Brain (organoid and tissue), 16 donors: ENCODE measurements at places on chromosomes 16 and 17.

DNA sequence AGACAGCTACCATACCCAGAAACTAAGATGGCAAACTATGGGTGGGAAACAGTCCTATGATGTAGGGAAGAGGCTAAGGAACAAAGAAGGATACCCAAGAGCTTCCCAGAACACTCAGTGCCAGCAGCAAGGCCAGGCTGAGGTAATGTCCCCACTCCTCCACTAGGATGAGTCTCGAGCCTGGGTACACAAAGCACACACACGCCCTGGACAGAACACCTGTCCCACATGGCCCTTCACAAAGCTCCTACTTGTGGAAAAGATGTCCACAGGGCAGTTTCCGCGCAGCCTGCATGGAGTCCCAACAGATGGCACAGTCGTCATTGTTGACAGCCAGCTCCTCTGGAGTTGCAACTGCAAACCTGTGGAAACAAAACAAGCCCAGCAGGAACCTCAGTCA is 23.9 kb downstream of the AMFR start:
- no peak for DNase-seq

DNA sequence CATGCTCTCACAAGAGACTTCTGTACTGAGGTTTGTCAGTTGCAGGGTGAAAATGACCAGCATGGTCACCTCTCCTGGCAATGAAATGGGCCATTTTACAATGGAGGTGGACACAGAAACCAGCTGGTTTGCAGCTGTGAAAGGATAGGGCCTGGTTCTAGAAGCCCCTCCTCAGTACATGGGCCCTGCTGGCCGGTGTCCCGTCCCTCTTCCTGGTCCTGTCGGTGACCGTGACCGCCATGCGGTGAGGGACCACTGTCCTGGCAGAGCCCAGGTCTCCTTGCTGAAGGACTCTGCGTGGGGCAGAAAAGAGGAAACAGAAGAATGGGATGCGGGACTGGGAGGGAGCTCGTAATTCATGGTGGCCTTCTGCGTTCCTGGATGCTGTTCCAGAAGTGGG is 76.0 kb upstream of the ZNF423 start:
- no peak for DNase-seq

GRCh38 chr16:19926449-19927390 is 42.1 kb upstream of the GPRC5B start:
- DNase-seq: no peak

DNA sequence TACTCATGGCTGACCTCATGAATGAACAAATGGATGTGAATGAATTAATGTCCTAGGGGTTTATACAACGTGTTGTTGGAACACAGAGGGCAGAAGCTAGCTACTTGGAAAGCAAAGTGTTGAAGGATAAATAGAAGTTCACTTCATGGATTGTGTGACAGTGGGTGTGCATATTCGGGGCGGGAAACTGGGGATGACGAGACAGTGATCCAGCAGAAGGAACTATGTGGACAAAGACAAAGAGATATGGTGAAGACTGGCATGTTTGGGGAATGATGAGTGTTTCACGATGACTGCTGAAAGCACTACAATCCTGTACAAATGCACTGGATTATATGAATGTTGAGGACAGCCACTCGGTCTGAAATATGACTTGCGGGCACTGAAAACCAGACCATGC is 250.5 kb upstream of the C16orf82 start:
- no peak for DNase-seq

- no peak for DNase-seq
Observed at GRCh38 chr16:66290431-66290830, 76.1 kb upstream of the CDH5 start.

DNA sequence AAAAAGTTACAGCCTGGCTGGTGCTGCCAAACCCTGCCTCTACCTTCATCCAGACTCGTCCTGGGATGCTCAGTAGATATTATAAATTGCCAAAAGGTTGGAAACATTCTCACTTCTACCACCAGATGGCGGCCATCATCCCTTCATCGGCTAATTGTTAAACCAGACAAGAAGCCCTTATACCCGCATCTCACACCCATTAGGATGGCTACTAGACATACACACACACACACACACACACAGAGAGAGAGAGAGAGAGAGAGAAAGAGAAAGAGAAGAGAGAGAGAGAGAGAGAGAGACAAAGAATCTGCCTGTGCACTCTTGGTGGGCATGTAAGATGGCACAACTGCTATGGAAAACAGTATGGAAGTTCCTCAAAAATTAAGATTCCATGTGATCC is 15.0 kb upstream of the SCIMP start:
- DNase-seq: peak; percentile 82

- no peak for DNase-seq
Observed at GRCh38 chr17:61689610-61690180, 98.7 kb upstream of the NACA2 start.

DNA sequence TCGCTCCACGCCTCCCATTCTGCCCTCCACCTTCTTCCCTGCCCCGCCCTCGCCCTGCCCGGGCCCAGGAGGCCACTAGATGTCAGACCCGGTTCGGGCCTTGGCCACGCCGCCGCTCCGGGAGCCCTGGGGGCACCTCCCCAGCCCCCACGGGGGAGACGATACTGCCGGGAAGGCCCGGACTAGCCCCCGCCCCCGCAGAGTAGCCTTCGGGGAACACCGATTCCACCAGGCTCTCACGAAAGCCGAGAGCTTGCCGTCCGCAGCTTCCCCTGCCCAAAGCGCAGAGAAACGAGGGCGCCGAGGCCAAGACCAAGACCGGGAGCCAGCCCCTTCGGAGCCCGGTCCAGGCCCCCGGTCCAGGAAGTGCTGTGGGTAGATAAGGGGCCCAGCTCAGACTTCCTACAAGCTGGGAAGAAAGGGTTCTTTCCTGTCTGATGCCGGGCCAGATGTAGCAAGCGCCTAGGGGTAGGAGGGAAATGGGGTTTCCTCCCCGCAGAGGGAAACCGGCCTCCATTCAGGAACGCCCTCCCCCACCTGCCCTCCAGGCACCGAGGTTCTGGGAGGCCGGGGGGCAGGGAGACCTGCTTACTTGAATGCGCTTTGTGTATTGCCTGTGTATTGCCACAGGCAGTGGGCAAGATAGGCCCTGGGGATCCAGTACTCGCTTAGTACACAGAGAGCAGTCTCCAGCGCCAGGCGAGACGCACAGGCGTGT is 806 bp upstream of the CYB561 start:
- peak; percentile 54 for DNase-seq

DNA sequence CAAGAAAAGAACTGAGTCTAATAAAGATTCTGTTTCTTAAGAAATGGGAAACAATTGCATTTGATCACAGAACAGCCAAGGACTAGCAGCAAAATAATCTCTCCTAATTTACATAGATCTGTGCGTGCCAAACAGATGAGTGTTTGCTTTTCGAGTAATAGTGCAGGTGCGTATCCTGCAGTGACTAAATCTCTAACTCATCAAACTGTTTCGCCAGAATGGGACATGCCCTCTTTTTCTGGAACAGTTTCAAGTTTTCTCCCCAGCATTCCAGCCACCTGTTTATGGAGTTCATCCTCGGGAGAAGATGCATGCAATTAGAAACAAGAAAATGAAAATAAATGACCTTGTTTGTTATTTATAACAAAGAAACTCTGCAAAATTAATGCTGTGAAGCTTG is 5.7 kb upstream of the TOX3 start:
- peak; percentile 19 for DNase-seq

DNA sequence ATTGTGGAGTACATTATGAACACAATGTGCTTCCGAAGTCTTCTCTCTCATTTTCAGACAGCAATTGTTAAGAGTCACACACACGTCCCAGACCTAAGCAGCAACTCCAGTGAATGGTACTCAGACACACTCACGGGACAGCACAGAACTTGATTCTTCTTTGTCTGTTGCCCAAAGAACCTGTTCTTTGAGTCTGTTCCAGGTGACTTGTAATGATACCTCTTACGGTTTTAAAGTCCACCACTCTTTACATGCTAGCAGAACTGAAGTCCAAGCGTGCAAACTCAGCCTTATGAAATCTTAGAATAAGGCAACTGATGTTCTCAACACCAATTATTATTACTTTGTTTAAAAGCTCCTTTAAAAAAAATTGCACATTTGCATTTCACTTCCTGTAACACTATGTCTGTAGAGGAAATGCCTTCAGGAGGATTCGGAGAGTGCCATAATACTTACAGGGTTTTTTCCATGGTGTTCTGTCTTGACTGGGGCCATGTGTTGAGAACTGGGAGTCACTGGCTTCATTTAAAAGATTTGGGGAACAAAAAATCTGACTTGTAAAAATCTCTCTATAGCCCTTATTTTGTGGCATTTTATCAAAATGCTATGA is 48.1 kb downstream of the MARF1 start:
- no peak for DNase-seq

DNA sequence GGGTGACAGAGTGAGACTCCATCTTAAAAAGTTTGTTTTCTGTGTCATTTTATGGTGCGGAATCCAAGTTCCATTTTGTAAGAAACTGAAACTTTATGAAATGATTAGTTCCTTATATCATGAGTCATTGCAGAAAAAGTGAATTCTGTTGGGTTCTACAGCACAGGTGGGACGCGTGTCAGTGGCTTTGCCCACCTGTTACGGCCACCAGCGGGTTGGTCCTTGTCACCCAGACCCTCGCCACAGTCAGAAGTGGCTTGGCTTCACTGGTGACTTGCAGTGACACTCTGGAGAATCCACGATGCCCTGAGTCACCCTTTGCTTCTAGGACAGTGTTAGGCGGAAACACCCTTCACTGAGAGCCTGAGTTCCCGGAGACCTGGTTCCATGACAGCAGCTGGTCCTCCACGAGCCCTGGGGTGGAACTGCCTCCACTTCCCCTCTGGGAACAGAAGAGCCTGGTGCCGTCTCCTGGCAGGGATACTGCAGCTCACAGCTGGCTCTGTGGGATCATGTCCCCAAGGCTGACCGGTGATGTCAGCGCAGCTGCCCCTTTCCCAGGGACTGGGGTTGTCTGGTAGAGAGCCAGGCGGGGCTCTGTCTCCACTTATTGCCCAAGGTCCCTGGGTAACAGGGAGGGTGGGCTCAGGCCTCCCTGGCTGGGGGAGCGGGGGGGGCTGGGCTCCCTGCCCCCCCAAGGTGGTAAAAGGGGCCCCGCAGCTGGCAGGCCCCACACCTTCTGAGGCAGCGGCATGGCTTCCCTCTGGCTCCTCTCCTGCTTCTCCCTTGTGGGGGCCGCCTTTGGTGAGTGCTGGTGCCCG is at the start of gene CTRB1:
TSS of gene CTRB1 (plus strand) at position 733 of the 821 bp plus-strand sequence. CDS start at position 753, 20 bp downstream.
- no peak for DNase-seq

GRCh38 chr17:80512233-80512632 is 32.4 kb upstream of the RPTOR start:
- DNase-seq: no peak

DNA sequence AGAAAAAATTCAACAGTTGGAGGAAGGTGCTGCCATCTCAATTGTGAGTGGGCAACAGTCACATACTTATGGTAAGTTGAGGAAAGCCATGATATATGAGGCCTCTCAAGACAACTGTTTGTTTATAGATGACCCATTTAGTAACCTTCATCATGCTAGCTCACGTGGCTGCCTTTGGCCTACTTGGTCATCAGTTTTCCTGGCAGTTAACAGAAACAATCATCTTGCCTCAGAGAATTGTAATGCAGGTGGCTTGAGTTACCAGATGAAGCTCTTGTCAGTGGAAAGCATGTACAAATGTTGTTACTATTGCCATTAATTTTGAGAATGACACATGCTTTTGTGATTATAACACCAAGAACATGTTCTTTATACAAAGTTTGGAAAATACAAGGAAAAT is 14.7 kb downstream of the TPPP3 start:
- DNase-seq: no peak

- no peak for DNase-seq
Observed at GRCh38 chr17:67747681-67748235, 30.0 kb downstream of the NOL11 start.

DNA sequence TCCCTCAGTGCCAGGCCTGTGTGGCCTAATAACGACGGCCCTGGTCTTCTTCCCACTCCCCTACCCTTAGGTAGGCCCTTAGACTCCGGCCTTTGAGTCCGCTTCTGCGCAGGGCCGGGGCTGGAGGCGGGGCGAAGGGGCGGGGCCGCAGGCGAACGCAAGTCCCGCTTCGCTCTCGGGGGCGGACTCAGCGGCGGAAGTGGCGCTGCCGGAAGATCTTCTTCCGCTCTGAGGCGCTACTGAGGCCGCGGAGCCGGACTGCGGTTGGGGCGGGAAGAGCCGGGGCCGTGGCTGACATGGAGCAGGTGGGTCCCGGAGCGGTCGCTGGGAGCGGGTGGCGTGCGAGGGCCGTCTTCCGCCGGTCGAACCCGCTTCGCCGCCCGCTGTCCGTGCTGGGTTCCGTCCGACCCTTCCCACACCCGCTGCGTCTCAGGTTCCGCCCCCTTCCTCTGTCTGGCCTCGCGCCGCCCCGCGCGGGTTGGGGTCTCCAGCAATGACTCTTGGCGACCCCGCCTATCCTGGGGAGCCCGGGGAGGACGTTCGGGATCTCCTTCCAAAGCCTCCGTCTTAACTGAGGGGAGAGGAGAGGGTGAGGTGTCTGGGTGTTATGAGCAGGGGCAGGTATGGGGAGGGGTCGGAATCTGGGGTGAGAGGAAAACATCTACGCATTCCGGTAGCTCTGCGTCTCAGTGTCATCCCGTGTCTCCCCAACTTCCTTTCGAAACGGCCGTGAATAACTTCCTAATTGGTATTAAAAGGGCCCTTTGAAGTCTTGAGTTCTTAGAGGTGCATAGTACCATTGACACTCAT is at the start of gene STARD3:
TSS of gene STARD3 (plus strand) at position 218 of the 810 bp plus-strand sequence. CDS start 16,388 bp downstream, outside the sequence.
- peak; percentile 94 for DNase-seq

DNA sequence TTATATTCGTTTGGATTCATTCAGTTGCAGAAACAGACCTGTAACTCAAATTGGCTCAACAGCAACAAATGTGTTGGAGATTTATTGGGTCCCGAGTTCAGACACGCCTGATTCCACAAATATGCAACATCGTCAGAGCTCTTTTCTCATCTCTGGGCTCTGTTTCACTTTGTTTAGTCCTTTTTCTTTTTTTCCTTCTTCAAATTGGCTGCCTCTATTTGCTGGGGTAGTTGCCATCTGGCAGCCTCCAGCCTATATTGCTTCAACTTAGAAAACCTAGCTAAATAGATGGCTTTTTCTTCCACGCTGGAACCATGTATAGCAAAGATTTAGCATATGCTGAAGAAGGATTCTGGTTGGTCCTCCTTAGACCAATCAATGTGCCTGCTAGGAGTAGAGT is 398.5 kb downstream of the RBFOX1 start:
- peak; percentile 95 for DNase-seq

- no peak for DNase-seq
Observed at GRCh38 chr17:82627405-82627804, 20.8 kb downstream of the WDR45B start.

- DNase-seq: no peak
Observed at GRCh38 chr17:28193241-28193640, 125.8 kb upstream of the TMEM97 start.

DNA sequence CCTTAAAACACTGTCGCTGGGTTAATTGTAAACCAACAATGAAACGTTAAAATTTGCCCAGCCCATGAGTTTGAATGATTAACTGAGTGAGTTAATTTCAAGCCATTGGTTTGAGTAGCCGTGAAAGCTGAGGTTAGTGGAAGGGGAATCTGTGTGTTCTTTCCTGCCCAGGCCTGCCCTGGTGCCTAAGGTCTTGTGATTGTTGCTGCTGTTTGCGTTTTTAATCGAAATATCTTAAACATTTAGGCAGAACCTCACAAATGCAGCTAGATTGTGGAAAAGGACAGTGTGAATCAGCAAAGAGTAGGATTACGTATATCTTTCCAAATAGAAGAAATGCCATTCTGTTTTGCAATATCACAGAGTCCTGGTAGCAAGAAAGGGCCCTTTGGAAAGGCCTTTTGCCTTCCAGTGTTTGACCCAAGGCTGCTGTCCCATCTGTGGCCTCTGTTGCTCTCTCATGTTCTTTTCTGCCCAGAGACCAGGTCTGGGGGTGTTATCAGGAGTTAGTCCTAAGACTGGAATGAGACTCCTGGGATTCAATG is 113.8 kb downstream of the MSI2 start:
- DNase-seq: no peak
